Muscle of leg (tissue), 16 donors: ENCODE measurements at places on chromosomes 16 and 17.

GRCh38 chr16:50103764-50104163 is 38.0 kb downstream of the HEATR3 start:
- no peak for DNase-seq

DNA sequence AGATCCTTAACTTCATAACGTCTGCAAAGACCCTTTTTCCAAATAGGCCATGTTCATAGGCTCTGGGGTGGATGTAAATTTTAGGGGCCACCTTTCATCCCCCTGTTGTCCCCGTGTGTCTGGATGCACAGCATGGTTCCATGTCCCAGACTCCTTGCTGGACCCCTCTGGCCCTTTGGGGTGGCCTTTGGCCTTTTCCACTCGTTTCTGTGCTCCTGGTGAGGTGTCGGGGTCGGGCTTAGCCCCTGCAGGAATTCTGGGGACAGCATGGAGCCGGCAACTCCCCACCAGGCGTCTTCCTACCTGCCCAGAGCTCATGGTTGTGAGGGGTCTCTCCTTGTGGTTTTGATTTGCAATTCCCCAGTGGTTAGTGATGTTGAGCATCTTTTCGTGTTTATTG is 183.5 kb downstream of the SEC14L1 start:
- DNase-seq: peak; percentile 9

DNA sequence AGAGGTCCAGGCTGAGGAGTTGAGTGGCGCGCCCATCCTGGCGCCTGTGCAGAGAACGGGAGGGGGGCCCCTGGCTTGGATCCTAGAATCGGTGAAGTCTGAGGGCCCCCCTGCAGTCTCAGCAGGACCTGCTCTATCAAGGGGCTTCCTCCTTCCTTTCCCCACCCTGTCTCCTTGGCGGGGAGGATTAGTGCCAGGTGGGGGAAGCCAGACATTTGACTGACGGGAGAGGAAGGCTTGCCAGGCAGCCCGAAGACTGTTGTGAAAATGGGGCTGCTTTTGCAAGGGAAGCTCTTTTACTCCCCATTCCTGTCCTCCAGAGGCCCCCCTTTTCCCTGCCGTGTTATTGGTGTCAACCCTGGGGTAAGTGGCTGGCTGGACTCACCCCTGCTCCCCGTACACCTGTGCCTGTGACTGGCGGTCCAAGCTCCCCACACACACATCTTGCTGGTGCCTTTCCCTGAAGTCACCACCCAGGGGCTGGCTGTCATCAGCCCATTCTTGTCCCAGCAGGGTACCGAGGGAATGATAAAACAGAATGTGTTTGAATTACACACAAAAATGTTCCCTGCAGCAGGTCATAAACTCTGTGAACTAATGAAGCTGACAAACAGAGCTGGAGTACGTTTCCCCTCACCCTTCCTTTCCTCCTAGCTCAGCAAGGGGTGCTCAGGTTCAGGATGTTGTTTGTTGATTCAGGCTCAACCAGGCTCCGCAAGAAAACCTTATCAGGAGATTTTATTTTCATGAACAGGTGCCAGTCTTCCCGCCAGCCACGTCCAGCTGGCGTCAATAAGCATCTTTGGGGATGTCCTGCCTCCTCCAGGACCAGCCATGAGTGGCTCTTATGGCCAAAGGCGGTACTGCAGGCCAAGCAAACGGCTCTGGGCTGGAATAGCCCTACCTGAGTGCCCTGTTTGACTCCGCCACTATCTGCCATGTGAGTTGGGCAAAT is 4.4 kb upstream of the ARMC7 start:
- DNase-seq: no peak

DNA sequence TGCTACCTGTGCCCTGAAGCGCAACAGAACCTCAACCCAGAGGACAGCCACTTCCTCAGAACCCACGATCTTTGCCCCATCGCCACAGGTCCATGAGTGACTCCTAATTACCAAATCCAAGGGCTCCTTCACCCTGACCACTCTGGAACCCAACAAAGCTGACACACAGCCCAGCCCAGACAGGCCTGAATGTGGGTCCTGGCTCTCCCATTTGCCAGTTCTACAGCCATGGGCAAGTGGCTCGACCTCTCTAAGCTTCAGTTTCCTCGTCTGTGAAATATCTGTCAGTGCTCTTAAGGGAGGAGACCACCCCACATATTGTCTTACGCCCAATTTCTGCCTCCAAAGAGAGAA is 18.0 kb upstream of the ENDOV start:
- no peak for DNase-seq

DNA sequence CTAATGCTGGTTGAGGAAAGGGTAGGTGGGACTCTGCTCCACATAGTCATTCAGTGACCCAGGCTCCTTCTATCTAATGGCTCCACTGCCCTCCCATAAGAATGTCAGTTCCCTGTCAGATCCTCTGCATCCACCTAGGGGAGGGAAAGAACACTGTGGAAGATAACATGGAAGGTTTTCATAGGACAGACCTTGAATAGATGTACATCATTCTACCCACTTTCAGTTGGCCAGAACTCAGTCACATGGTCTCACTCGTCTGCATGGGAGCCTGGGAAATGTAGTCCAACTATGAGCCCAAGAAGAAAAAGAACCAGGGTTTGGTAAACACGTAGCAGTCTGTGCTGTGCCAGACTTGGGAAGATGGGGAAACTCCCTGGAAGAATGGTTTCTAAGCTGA is 27.1 kb upstream of the SCNN1B start:
- DNase-seq: no peak

DNA sequence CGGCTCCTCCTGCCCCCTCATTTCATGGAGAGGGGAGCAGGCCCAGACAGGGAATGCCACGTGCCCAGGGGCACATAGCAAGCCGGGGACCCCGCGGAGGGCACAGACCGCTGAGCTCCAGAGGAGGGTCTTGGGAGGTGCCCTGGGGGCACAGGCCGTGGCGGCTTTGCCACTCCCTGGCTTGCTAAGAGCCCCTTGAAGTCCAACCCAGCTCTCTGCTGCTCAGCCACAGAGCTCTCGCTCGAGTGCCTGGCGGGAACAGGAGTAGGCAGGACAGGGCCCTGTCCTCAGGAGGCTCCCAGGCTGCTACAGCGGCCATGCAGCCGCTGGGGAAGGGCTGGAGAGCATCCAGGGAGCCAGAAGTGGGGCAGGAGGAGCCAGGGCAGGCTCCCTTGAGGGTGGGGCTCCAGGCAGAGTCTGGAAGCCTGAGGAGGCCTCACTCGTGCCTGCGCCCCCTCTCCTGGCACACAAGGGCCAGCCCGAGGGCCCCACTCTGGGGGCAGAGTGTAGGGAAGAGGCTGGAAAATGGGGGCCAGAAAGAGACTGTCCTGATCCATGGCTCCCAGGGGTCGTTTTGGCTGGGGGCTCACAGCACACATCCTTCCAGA is 4.4 kb upstream of the RAB26 start:
- no peak for DNase-seq

- no peak for DNase-seq
These were observed 22.8 kb upstream of the SLC47A1 start for GRCh38 chr17:19510903-19511302.
